ENCODE measurements at places on chromosomes 7 and 10. TPM values are rescaled to one million over a fixed set of nuclear protein-coding genes. Genes with fewer than 3 reads are reported as not detected.

Gene GPR15LG
- not detected for total RNA-seq

Gene GNGT1
- 0.24 TPM for total RNA-seq

Gene NME8
- not detected for total RNA-seq

Gene SRRM3
- total RNA-seq, result not detected

Gene TMEM196
- not detected for total RNA-seq

Gene TFEC
- not detected for total RNA-seq

Gene CRPPA
- total RNA-seq, result 2.8 TPM

Gene NPFFR1
- total RNA-seq, result not detected

Gene SAP25
- 2.1 TPM for total RNA-seq

Gene SEMA3D
- total RNA-seq, result 2.4 TPM

Gene ZNF786
- total RNA-seq, result 2.8 TPM

Gene SLC16A12
- under 0.01 TPM for total RNA-seq

Gene NPY
- total RNA-seq, result not detected

Gene INA
- 7.9 TPM for total RNA-seq

Gene DNAJB6
- total RNA-seq, result 97.4 TPM

Gene PFKFB3
- 44.3 TPM for total RNA-seq

Gene NPTX2
- 4.8 TPM for total RNA-seq

Gene HABP2
- total RNA-seq, result not detected

Gene PTN
- total RNA-seq, result 26.4 TPM

Gene PRF1
- not detected for total RNA-seq

Gene CLRN3
- not detected for total RNA-seq
